Stimulated activated CD4-positive, alpha-beta T cell treated with anti-CD3 and anti-CD28 coated beads, TNF-alpha, amount 100 ng/mL, for 1 hour (primary cell): ENCODE measurements at places on chromosomes 1 and 21.

GRCh38 chr1:119181218-119181617, 40.8 kb upstream of the WARS2 start:
- no peak for DNase-seq

DNA sequence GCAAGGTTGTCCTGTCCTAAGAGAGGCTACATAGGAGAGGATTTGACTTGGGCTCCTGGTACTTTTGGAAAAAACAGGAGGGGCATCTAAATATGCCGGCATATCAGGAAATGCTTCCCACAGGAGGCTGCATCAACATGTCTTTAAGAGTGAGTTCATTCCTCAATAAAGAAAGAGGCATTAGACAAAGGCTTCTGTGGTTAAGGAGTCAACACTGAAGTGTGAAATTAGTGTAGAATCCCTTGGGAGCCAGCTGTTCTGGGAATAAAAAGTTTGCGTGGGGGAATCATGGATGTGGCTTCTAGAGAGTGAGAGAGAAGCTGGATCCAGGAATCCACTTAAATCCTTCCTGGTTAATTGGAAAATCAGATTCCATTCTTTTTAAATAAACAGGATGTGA, 69.5 kb downstream of the DNM3 start:
- DNase-seq, result no peak

GRCh38 chr21:42818328-42818749, 61.0 kb downstream of the WDR4 start:
- no peak for DNase-seq

DNA sequence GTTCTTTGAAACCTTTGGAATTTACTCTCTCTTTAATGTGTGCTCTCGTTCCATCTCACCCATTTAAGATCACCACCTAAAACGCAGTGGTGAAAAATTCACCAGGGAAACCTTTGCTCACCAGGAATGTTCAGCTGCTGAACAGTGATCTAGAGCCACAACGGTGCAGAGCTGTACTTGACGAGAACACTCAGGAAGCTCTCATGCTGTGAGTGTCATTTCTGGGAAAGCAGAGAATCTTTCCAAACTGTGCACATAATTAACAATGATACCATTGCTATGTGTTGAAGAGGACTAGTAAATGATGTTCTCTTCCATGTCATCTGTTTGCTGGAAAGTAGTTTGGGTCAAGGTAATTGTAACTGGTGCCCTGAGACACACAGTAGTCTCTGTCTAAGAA, 117.1 kb downstream of the ZZZ3 start:
- DNase-seq, result no peak

GRCh38 chr1:232533328-232533727, 96.6 kb downstream of the SIPA1L2 start:
- DNase-seq, result no peak

GRCh38 chr1:216144661-216145450, 278.4 kb downstream of the USH2A start:
- no peak for DNase-seq

GRCh38 chr1:83693427-83694126, 305.4 kb downstream of the TTLL7 start:
- no peak for DNase-seq

GRCh38 chr1:231407547-231408396, 14.3 kb downstream of the EGLN1 start:
- DNase-seq, result no peak

DNA sequence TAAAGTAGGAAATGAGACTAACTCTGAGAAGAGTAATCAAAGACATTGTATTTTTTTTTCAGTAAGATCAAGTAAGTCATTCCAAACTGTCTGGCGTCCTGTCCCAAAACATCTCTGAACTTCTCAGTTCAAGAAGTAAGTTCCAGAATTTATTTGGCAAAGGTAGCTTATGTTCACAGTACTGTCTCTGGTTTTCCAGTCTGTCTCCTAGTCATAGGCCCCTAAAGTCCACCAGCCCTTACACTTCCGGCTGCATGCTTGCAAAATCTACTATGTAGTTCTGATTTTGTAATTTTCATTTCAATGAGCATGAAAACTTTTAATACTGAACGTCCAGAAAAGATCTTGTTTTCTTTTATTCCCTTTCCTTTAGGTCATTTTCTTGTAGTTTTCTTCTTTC, 61.4 kb upstream of the S1PR1 start:
- DNase-seq, result no peak

GRCh38 chr1:226823643-226824042, 46.8 kb upstream of the PSEN2 start:
- DNase-seq, result no peak

DNA sequence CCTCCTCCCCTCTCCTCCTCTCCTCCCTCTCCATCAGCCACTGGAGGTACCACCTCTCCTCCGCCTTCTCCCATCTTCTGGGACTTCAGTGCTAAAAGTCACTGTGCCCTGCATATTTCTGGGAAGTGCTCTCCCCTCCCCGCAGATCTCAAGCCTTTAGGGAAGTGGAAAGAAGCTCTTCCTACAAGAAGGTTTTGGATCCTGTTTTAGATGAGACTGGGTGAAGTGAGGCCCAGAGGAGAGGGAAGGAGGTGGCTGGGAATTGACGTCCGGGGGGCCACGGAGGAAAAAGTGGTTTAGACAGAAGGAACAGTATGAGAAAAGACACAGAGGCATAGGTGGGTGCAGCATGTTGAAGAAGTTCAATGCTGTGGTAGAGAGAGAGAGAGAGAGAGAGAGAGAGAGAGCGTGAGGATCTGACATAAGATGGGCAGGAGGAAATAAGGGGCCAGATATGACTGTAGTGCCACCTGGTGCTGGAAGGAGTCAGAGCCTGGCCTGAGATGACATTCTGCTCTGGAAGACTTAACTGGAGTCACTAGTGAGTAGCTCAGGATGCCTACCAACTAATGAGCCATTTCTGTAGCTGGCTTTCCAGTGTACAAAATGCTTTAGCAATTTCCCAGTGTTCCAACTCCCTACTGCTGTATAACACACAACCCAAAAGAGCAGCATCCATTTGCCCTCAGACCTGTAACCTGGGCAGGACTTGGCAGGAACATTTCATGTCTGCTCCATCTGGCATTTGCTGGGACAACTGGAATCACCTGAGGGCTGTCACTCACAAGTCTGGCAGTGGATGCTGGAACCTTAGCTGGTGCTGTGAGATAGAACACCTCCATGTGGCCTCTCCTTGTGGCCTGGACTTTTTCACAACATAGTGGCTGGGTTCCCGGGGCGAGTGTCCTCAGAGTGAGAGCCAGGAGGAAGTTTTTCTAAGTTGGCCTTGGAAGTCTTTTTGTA, 16.6 kb upstream of the ZSCAN20 start:
- no peak for DNase-seq

DNA sequence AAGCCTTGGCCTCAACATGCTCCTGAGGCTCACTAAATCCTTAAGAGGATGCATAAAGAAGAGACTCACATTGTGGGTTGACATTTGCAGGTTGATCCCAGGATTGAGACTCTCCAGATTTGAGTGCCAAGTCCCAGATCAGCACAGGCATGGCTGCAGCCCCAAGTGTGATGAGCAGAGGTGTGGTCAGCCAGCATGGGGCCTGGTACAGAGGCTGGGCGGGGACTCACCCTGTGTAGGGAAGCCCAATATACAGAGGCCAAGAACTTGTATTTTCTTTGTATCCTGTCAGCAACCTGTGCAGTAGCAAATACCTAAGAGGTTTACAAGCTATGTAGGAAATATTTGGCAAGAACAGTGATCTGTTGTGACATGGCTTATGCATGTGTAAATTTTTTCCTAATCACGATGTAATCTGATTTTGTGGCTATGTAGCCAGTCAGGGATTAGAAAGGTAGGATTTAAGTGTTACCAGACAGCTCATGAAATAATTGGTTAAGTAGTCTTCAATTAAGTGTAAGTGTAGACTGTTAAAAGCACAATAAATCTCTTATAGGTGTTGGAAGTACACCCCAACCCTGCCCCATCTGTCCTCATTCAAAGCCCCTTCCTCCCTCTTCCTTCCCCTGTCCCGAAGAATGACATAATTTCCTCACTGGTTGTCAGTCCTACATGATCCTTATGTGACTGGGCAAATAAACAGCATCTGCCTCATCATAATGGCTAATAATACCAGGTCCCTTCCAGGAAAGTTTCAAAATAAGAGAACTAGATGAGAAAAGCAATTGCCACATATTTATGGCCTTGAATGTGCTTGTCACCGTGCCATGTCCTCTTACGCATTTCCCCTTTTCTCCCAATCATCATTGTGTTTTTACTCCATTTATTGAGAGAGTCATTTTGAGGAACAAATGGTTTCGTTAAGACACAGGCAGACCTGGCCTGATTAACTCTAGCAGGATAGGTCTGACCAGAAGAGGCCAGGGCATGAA, 120.9 kb downstream of the HLX start:
- no peak for DNase-seq

DNA sequence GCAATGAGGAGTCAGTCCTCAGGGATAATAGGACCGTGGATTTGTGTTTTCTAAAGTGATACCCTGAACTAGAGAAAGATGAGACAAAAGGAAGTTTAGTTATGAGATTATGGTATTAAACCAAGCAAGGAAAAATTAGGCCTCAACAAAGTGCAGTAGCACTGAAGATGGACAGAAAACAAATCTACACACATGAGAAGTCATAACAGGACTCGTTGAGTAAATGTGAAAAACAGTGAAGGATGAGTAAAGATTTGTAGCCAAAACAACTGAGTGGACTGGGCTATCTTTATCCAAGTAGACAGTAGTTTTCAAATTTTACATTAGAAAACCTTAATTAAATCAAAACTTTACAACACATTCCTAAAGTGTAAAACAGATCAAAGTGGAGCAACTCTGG, 15.0 kb downstream of the EPRS1 start:
- DNase-seq, result no peak

DNA sequence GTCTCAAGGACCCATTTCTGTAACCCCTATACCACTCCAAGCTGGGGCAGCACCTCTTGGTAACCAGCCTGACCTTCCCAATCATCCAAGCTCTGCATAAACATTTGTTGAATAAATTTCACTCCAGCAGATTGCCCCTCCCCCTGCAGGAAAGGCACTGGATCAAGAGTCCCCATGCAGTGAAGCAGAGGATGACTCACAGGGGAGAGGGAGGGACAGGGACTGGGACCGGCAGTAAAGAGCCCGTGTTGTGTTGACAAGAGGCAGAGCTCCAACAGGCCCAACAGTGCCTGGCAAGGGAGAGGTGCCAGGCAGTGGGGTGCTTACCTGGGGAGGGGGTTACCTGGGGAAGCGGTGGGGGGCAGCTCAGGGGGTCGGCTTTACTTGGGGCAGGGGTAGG, 32.3 kb downstream of the SLC9A1 start:
- no peak for DNase-seq

- no peak for DNase-seq
Observed at GRCh38 chr1:64490213-64490818, 20.4 kb downstream of the CACHD1 start.

- DNase-seq, result no peak
Observed at GRCh38 chr1:51328279-51328678, 2.1 kb downstream of the TTC39A start.

- DNase-seq, result no peak
Observed at GRCh38 chr1:6077506-6077905, 31.8 kb downstream of the KCNAB2 start.
